Posterior vena cava (tissue), 2 donors: ENCODE measurements at places on chromosomes 12 and 14.

GRCh38 chr14:66312451-66312850, 173.7 kb upstream of the CCDC196 start:
- DNase-seq: no peak

DNA sequence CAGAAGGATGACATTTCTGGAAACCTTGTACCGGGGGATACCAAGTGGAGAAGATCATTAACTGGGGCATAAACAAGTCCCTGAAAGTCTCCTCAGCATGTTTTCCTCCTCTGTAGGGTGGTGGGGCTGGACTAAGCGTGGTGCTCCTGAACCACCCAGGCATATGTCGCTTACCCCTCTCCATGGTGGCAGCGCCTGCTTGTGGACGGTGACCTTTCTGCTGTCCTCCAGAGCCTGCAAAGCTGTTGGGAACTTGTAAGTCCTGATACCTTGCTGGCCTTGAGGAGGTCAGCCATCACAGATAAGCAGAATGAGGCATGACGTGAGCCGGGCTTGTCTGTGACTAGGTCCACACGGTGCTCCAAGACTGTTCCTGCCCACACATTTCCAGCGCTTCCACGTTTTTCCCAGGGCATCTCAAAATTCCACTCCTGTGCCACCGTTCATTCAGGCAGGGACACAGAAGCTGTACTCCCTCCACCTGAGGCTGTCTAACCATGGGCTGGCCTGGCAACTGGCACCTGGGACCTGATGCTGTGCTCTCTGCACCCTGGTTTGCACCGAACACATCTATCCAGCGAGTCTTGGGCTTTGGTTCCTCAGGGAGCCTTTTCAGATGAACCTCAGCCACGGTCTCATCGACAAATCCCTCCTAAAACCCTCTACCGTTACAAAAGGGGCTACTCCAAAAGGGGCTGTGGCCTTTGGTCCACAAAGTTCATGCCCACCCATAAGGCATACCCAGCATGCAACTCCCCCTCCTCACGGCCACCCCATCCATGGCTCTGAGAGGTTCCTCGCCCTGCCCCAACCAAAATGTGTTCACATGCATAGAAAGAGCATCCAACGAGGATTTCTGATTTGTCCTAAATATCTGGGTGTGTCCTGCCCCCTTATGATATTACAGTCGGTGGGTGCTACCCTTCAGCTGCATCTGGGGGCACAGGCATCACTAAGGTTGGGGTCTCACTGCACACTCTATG, 199.6 kb upstream of the DIO3 start:
- DNase-seq: no peak

- no peak for DNase-seq
Observed at GRCh38 chr12:12776261-12776660, 9.2 kb upstream of the APOLD1 start.

GRCh38 chr14:55118761-55119160, 10.3 kb upstream of the LGALS3 start:
- DNase-seq: no peak

DNA sequence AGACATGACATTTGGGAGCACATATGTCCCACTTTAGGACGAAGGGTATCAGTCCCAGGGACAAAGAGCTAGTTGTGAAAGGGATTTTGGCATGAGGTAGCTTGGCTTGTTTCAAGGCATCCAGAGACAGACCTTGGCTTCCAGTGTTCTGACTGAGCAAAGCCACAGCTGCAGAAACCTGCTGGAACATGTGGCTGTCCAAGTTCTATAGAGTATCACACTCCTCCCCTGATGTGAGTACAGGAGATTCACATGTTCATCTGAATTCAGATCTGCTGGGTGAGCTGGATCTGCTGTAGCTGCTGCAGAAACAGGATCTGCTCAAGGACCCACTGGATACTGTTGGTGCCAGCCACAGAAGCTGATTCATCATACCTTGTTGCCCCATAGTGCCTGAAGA, 10.1 kb upstream of the C14orf39 start:
- DNase-seq: no peak

DNA sequence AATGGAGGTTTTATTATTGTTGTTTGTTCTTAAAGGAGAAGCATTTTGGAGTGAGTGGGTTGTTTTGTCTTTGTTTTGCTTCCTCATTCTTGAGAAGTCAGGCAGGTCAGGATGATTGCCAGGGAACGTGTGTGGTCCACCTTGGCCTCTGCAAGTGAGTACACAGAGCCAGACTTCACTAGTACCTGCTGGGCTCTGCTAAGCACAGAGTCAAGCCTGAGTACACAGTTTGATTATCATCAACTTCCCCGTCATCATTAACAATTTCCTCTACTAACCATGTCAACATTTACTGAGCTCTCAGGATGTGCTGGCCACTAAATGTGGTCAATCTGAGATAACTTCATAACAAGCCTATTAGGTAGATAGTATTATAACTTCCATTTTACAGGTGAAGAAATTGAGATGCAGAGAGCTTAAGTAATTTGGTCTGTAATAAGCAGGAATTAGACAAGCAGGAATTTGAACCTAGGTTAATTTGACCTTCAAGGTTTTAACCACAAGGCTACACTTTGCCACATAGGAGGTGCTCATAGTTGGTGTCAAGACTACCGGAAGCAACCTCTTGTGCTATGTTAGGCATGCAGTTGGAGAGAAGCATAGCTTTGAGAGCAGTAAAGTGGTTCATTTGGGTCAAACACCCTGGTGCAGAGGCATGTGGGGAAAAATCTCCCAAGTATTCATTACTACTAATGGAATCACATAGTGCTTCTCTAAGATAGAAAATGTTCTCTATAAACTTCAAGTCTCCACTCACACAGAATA, 178.3 kb downstream of the NUAK1 start:
- DNase-seq: no peak

- no peak for DNase-seq
Observed at GRCh38 chr14:34944744-34945143, 38.0 kb upstream of the SRP54 start.

- DNase-seq: no peak
Observed at GRCh38 chr14:86022031-86022629, 492.2 kb downstream of the FLRT2 start.

DNA sequence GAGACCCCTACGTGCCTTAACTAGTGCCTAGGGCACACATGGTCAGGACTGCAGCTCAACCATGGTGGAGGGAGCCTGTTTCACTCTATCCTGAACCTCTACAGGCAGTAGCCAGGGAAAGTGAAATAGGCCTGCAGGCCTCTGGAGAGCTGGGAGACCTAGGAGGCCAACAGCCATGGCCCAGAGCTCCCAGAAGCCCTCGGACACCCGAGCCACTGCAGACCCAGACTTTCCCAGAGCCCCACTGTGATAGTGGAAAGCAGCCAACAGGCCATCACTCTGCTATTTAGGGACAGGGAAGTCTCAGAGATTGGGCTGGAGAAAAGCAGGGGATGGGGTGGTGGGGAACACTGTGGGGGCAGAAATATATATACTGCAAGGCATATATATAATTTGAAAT, 56.5 kb upstream of the ZFP36L1 start:
- DNase-seq: no peak

DNA sequence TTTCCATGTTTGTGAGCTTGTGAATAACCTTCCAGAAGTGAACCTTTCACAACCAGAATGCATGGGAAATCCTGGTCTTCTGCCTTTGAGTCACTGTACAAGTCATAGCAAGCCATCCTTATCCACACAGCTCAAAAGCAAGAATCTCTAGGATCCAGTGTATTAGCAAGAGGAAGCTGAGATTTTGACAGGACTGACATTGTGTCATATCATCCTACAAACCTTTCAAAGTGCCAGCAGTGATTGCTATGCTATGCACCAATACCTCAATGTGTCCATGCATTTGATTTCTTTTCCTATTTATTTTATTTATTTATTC, 13.5 kb upstream of the NRDE2 start:
- no peak for DNase-seq

GRCh38 chr12:768434-768833, 16.1 kb downstream of the WNK1 start:
- no peak for DNase-seq

DNA sequence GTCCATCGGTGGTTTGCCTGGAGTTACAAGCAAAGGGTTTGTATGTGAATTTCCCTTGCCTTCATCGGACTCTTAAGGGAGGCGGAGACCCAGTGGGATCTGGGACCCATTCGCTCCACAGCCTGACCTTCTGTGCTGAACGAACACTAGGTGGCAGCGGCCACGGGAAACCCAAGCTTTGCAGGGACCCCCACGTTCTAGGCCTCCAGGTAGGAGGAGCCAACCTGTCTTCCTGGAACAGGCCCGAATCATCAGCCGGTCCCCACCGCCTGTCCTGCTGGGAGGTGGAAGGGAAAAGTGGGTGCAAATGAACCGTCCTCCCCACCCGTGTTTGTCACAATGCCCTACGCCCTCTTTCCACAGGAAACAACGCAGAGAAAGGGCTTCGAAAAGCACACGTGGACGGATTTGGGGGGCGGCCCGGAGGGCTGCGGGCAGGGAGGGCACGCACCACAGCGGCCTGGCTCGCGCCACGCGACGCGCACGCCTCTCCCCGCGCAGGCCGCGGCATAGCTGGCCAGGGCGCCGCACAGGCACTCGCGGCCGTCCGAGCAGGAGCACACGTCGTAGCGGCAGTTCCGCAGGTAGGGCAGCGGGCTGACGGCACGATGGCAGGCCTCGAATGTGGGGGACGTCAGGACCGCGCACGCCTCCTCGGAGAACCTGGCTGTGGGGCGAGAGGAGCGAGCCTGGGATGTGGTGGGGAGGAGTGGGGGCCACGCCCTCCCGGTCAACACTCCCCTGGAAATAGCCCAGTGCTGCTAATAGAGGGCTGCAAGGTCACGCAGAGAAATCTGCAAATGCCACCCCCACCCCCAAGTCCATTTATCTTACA, 67.8 kb downstream of the VWF start:
- DNase-seq: no peak

DNA sequence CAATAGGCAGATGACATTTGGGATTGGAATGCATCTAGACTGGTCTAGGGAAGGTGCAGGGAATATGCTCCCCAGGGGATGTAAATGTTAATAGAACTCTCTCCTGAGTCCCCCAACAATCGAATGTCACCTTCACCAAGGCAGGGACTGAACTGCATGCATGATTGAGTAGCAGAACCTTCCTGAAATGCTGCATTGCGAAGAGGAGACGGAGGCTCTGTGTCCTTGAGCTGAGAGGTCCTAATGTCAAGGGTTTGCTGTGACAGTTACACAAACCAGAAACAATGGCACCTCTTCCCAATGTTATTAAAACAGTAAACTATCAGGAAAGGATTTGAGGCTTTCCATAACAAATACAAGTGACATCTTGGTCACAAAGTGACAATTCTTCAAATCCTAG, 117.5 kb upstream of the SFSWAP start:
- no peak for DNase-seq

DNA sequence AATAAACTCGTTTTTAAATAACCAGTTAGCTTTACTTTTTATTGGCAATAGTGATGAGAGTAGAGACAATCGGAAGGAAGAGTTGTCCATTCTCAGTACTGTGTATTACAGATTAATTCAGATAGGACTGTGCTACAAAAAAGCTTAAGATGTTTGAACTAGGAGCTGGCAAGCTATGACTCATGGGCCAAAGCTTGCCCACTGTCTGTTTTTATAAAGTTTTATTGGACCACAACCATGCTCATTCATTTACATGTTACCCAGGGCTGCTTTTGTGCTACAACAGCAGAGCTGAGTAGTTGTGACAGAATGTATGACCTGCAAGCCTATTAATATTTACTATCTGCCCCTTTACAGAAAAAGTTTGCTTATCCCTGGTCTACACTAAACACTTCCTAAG, 19.4 kb downstream of the GNS start:
- DNase-seq: no peak

GRCh38 chr12:46831335-46832129, 5.7 kb upstream of the SLC38A4 start:
- DNase-seq: no peak

DNA sequence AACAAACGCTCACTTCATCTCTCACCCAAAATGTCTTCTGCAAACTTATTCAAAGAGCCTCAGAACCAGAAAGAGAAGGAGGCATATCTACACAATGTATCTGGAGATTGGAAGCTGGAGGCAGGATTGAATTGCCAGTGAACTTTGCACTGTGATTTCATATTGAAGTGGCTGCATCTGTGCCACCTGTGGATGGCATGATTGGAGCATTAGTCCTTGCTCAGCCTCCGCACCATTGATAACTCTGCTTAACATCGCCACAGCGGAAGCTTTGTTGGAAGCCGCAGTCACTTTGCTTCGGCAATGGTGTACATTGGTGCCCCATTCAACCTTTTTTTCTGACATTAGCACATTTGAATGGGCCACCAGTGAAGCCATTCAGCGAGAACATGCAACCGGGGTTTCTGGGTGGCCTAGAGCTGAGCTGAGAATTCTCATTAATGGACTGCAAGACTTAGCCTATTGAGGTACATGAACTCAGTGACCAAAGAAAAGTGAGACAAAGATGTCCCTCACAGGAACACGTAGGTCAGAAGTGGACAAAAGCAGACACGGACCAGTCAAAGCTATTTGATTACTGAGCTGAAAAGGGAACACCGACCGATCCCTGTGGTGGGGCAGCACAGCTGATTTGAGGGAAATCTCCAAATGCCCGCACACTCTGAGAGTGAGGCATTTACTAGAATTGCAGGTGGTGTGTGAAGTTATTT, 130.4 kb downstream of the BRMS1L start:
- no peak for DNase-seq

DNA sequence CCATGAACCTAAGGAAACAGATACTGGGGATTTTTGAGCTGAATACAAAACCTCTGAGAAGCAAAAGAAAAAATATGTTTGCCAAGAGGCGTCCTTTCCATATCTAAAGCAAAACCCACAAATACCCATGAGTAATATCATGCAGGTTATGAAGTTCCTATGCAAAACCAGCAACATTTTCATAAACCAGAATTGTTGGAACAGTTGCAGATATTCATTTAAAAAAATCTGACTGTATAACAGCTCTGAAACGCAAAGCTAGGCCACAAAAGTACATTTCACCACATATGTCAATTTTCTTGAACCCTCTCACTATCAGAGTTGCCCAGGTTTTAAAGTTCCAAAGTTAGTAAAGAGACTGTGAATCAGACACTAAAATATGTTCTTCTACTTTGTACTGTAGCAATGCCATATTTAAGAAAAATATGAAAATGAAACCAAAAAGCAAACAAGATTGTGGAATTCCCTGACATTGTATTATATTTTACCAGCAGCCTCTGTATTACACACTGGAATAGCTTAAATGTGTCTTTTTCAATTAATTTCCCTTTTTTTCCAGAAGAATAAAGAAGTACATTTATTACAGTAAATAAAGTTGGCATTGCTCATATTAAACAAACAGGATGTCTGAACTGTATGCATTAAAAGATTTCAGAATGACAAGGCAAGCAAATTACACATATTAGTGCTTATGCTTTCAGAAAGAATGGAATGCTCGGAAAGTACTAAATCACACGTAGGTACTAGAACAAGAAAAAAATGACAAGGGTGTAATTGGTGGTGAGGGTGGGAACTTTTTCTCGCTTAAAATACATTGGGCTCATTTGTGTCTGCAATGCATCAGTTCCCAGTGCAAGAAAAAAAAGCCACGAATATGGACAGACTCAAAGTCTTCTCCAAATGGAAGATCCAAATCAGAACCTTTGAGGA, 33.6 kb upstream of the HIF1A start:
- no peak for DNase-seq

- no peak for DNase-seq
Observed at GRCh38 chr12:62933220-62933601, 1.7 kb downstream of the PPM1H start.
